Stimulated activated CD4-positive, alpha-beta T cell treated with anti-CD3 and anti-CD28 coated beads, Interleukin-4, amount 100 ng/mL, for 48 hours (primary cell): ENCODE measurements at places on chromosomes 12 and 14.

GRCh38 chr12:131331148-131331750, 377.5 kb downstream of the ADGRD1 start:
- DNase-seq, result no peak

- DNase-seq, result peak; percentile 83
Measured at GRCh38 chr12:57754411-57755193, at the start of gene MARCHF9. MARCHF9 (plus strand) TSS chr12:57755103; CDS start chr12:57755529, 426 bp downstream.

GRCh38 chr12:588024-588322, 75.3 kb downstream of the NINJ2 start:
- no peak for DNase-seq

GRCh38 chr12:6562881-6563280, 5.2 kb downstream of the NOP2 start:
- no peak for DNase-seq

DNA sequence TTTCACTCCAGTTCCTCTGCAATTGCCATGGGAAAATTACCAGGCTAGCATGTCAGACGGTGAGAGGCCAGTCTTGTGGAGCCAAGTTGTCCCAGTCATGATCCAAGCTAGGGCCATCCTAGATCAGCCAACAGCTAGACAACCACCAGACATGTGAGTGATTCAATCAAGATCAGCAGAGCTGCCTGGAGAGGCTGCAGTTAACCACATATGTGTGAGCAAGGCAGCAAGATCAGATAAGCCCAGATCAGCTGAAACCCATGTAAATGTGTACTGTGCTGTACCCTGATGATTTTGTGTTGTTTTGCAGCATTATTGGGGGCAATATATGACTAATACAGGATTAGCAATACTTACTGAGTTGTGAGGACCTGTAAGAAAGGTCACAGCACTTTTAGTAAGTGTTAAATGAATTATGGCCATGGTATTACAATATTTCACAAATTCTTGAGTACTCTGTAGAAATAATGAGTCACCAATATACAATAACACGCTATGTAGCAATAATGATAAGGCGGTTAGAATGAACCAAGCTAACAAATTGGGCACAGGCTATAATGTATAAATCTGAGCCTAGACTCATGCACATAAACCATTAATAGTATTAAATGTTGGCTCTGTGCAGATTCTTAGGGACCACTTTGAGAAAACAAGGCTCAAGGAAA, 91.4 kb downstream of the SUDS3 start:
- DNase-seq, result no peak

- DNase-seq, result no peak
Measured at GRCh38 chr12:102993537-102993936, 36.1 kb downstream of the ASCL1 start.

- DNase-seq, result no peak
Measured at GRCh38 chr12:28941248-28941647, 207.8 kb upstream of the FAR2 start.

GRCh38 chr12:124847113-124848074, 16.3 kb downstream of the SCARB1 start:
- DNase-seq, result no peak

- no peak for DNase-seq
Measured at GRCh38 chr12:26890784-26891183, 47.0 kb downstream of the INTS13 start.

GRCh38 chr14:92922883-92923743, at the start of gene CHGA:
CHGA (plus strand) TSS chr14:92923150; CDS start chr14:92923360, 210 bp downstream.
- DNase-seq, result peak; percentile 23

- no peak for DNase-seq
Measured at GRCh38 chr14:61640158-61641136, 54.9 kb upstream of the HIF1A start.

DNA sequence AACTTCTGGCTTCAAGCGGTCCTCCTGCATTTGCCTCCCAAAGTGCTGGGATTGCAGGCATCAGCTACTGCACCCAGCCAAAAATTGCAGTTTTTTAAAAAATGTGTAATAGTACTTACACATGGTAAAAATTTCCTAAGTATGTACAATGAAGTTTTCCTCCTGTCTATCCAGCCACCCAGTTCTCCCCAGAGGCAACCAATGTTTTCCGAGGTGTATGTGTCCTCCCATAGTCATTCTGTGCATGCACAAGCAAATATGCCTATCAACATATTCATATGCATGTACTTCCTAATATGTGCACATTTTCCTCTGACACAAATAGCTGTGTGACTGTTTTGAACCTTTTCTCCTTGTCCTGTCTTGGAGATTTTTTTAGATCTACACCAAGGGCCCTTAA, 195.0 kb downstream of the SLC5A8 start:
- DNase-seq, result no peak

DNA sequence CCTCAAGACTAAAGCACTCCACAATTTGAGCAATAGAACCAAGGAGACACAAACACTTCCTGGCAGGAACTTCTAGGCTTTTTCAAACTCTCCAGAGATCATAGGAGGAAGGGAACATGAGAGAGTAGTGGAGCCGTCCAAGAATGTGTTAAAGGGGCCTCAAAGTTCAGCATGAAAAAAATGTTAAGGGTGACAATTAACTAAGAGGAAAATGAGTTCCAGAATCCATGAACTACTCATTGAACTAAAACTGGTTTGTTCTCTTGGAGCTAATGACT, 122.0 kb downstream of the WIF1 start:
- no peak for DNase-seq

GRCh38 chr12:104505095-104505818, 48.5 kb downstream of the CHST11 start:
- DNase-seq, result no peak

- no peak for DNase-seq
Measured at GRCh38 chr14:35368139-35368460, 36.4 kb downstream of the NFKBIA start.

DNA sequence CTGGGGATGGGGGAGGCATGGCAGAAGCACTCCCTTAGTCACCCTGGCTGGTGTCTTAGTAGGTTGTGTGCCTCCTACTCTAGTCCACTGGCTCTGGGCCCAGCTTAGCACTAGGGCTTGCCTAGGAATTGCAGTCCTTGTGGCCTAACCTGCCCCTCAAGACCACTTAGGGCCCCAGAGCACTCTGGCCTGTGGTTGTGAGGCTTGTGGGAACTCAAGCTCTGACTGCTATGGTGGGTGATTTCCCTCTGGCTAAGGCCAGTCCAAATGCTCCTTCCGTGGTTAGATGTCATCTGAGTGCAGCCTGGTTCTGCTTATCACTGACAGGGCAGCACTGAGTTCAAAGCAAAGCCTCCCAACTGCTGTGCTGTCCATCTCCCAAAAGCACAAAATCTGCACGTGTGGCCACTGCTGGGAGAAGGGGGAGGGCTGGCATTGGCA, 20.2 kb downstream of the FGD4 start:
- DNase-seq, result no peak

- no peak for DNase-seq
Measured at GRCh38 chr12:91778091-91778832, 367.4 kb downstream of the BTG1 start.

DNA sequence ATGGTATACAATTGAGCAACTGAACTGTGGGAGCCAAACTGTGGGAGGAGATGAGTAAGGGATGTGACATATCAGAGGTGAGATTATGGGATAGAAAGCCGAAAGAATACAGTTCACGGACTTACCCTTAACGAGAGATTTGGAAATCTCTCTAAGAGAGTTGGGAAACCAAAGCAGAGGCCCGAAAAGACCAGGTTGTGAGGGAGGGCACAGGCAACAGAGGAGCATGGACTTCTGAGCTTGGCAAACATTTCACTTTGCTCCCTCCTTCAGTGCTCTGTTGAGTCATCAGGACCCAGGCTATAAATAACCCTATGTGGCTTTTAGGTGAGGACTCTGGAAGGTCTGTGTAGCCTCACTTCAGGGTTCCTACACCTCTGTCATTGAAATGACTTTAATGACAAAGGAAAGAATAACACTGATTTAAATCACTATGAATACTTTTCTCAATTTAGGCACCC, 120.6 kb downstream of the TGFB3 start:
- DNase-seq, result no peak

GRCh38 chr14:42673963-42674362, 1067.3 kb downstream of the LRFN5 start:
- no peak for DNase-seq

GRCh38 chr12:45131506-45131905, 80.6 kb upstream of the DBX2 start:
- DNase-seq, result no peak

DNA sequence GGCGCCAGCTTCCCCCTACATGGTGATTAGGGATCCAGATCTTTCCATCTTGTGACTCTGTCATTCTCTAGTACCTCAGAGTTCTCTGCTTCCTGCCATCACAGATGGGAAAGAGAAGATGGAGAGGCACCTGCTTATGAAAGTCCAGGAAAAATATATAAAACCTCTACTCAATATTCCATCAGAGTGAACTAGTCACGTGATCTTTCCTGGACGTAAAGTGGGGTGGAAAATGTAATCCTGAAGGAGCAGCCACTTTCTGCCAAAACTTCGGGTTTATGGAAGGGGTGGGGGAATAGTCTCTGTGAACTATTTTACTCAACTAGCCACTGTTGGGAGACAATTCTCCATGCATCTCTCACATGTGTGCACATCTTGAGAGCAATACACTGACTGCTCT, 47.7 kb downstream of the STAB2 start:
- DNase-seq, result no peak

DNA sequence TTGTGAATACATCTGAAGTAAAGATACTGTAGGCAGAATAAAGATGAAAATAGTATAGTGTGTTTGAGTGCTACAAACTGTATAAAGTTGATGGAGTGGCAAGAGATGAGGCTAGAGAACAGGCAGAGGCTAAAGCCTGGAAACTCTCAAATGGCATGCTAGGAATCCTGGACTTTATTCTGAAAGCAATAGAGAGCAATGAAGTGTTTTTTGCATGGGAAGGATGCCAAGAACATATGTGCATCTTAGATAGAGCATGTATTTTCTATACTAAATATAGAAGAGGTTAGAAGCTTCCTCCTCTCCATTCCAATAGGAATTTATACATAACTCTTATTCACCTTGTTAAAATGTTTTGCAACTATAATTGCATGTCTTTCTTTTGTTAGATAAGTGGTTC, 86.3 kb upstream of the TMTC2 start:
- DNase-seq, result no peak

DNA sequence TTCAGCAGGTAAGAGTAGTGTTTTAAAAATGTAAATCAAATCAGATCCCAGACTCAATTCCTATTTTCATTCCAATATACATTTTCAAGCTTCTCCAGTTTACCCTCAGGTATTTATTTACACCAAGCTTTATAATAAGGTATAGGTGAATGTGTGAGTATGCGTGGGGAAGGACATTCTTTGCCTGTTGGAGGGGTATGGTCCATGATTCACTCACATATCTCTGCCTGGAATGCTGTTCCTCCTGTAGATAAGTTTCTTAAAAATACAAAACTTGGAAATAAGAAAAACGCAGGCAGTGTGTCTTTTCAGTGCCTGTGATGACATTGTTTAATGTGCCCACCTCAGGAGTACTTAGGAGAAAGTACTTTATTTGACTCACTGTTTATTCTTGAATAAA, 118.6 kb downstream of the CCDC91 start:
- no peak for DNase-seq

- no peak for DNase-seq
Measured at GRCh38 chr12:104549815-104550480, 93.2 kb downstream of the CHST11 start.

GRCh38 chr12:13135371-13136178, 32.1 kb upstream of the GSG1 start:
- no peak for DNase-seq

DNA sequence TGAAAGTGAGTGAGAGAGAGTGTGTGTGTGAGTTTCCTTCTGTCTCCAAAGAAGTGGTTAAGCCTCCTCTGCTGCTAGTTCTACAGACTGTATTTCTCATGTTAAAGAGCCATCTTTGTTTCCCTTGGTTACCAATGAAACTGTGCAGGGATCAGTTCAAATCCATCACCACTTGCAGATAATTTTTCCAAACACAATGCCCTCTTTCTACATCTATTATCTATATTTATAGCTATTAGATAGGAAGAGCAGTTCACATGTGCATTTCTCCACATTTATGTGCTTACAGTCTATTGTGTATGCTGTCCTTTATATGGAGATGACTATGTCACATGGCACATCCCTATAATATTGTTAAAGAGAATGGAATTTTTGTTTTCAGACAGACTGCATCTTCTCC, 2.2 kb upstream of the DAAM1 start:
- no peak for DNase-seq

GRCh38 chr14:47332939-47333338, 342.5 kb downstream of the MDGA2 start:
- no peak for DNase-seq

GRCh38 chr14:65410640-65411039, 1.9 kb upstream of the FUT8 start:
- DNase-seq, result no peak

DNA sequence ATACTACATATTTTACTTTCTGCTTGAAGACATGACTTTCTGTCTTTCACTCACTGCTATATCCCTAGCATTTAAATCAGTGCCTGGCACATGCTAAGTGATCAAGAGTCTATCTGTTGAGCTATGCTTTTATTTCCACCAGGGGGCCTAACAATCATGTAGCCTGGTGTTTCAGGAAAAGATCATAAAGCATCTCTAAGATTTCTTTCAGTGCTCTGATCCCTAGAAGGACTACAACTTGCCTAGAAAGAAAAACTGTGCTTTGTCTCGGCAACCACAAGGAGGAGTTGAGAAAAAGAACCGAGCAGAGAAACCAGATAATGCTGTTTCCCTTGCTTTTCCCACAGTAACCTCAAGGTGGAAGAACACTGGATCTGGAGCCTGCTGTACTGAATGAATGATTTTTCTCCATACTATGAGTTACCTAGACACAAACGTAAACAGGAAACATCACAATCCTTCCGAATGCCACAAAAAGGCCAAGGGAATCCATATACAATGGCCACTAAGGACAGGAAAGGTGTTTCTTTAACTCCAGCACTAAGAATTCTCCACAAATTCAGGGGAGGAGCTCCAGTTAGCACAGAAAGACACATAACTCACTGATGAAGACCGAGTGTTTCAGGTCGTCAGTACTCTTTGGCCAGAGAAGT, 1.2 kb downstream of the CRY1 start:
- no peak for DNase-seq

GRCh38 chr14:75981426-75982265, at the start of gene TGFB3:
TGFB3 (minus strand) TSS chr14:75981995; CDS start chr14:75980893, 1,102 bp downstream.
- peak; percentile 23 for DNase-seq

DNA sequence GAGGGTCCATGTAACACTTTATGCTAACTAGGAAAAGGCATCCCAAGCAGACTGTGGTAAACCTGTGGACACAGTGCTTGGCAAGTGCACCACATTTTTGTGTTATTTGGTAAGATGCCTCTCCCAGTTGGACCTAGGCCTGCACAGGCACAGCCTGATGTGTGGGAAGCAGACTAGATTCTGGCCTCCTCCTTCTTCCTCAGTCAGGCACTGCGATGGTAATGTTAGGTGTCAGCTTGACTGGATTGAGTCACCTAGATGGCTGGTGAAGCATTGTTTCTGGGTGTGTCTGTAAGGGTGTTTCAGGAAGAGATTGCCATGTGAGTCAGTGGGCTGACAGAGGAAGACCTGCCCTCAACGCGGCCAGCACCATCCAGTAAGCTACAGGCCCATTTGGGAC, 25.3 kb upstream of the RHOJ start:
- no peak for DNase-seq
